Transverse colon (tissue), 4 donors: ENCODE measurements at places on chromosomes 3 and 15. TPM values are rescaled to one million over a fixed set of nuclear protein-coding genes. Genes with fewer than 3 reads are reported as not detected.

The ICE2 gene
- 83.4 TPM for total RNA-seq

The APH1B gene
- 0.80 TPM for total RNA-seq

The GHRL gene
- 8.2 TPM for total RNA-seq

The MCF2L2 gene
- 0.20 TPM for total RNA-seq

The ARGFX gene
- total RNA-seq = not detected

The HIGD2B gene
- not detected for total RNA-seq

The ILDR1 gene
- 19.2 TPM for total RNA-seq

The SNRPA1 gene
- 12.3 TPM for total RNA-seq

The TEX55 gene
- not detected for total RNA-seq

The ACOX2 gene
- 32.9 TPM for total RNA-seq

The LMCD1 gene
- total RNA-seq = 12.1 TPM

The SH2D7 gene
- total RNA-seq = 6.0 TPM

The THBS1 gene
- 753 TPM for total RNA-seq

The MOBP gene
- 1.3 TPM for total RNA-seq

The DOCK3 gene
- 0.75 TPM for total RNA-seq

The GMPPB gene
- total RNA-seq = 37.2 TPM

The TM4SF18 gene
- 1.4 TPM for total RNA-seq

The OR5K2 gene
- total RNA-seq = not detected

The ABHD10 gene
- 2.2 TPM for total RNA-seq

The CAND2 gene
- total RNA-seq = 2.7 TPM

The SEMA6D gene
- total RNA-seq = 59.4 TPM

The ITIH1 gene
- total RNA-seq = not detected

The TMEM158 gene
- total RNA-seq = 23.9 TPM

The FETUB gene
- total RNA-seq = not detected

The MKRN3 gene
- 0.80 TPM for total RNA-seq

The CFAP100 gene
- not detected for total RNA-seq

The IL16 gene
- total RNA-seq = 17.0 TPM

The AKAP13 gene
- 212 TPM for total RNA-seq

The POC1A gene
- total RNA-seq = 2.2 TPM

The NANOGP8 gene
- total RNA-seq = 0.96 TPM

The EBLN2 gene
- 4.5 TPM for total RNA-seq

The ARHGAP31 gene
- total RNA-seq = 10.8 TPM

The ZXDC gene
- 44.6 TPM for total RNA-seq

The PIERCE2 gene
- total RNA-seq = 14.9 TPM

The TMEM207 gene
- not detected for total RNA-seq

The SLC22A13 gene
- total RNA-seq = not detected

The PPARG gene
- total RNA-seq = 146 TPM

The GABRB3 gene
- total RNA-seq = 1.9 TPM

The RPUSD2 gene
- total RNA-seq = 19.3 TPM

The ZNF660 gene
- total RNA-seq = 0.55 TPM

The LRRC31 gene
- total RNA-seq = 18.0 TPM

The SCG5 gene
- total RNA-seq = not detected

The DCLK3 gene
- 0.14 TPM for total RNA-seq

The CDC25A gene
- total RNA-seq = 4.4 TPM

The PP2D1 gene
- not detected for total RNA-seq

The KLHL40 gene
- not detected for total RNA-seq

The XPC gene
- 38.4 TPM for total RNA-seq

The CCK gene
- total RNA-seq = not detected

The SMARCC1 gene
- total RNA-seq = 37.0 TPM

The ATXN7 gene
- 44.8 TPM for total RNA-seq

The IGSF10 gene
- total RNA-seq = 5.8 TPM

The GOLGA6L6 gene
- not detected for total RNA-seq

The DUOX2 gene
- total RNA-seq = 3.0 TPM

The KCNAB1 gene
- total RNA-seq = 0.20 TPM
